Activated naive CD4-positive, alpha-beta T cell treated with anti-CD3 and anti-CD28 coated beads, Interleukin-2, amount 10 ng/mL, durations not matched to agents 5 hours and 36 hours (primary cell): ENCODE measurements at places on chromosomes 4 and X. TPM values are rescaled to one million over a fixed set of nuclear protein-coding genes. Genes with fewer than 3 reads are reported as not detected.

Gene ABLIM2
- total RNA-seq = 0.20 TPM

Gene CT45A2
- not detected for total RNA-seq

Gene FMR1NB
- not detected for total RNA-seq

Gene STK32B
- total RNA-seq = not detected

Gene MAGEA3
- total RNA-seq = not detected

Gene FAM241A
- total RNA-seq = 1.5 TPM

Gene ALB
- total RNA-seq = not detected

Gene VCX3B
- not detected for total RNA-seq

Gene SPANXA2
- total RNA-seq = not detected

Gene GPR143
- total RNA-seq = not detected

Gene TLR10
- 0.15 TPM for total RNA-seq

Gene RAB9B
- 0.63 TPM for total RNA-seq

Gene TEC
- total RNA-seq = 1.8 TPM

Gene TIGD2
- total RNA-seq = 5.4 TPM

Gene ATP2B3
- total RNA-seq = not detected

Gene KDR
- not detected for total RNA-seq

Gene CTAG2
- total RNA-seq = not detected

Gene PRKG2
- 1.0 TPM for total RNA-seq

Gene PRDM8
- 7.4 TPM for total RNA-seq

Gene DDX53
- not detected for total RNA-seq

Gene FAM9B
- total RNA-seq = not detected

Gene FGFBP1
- not detected for total RNA-seq

Gene GLRB
- total RNA-seq = not detected

Gene EFHC2
- 3.4 TPM for total RNA-seq

Gene IQSEC2
- 0.14 TPM for total RNA-seq

Gene NAT8L
- 0.18 TPM for total RNA-seq

Gene FANCB
- 8.0 TPM for total RNA-seq

Gene ETDA
- total RNA-seq = not detected

Gene PYURF
- total RNA-seq = 45.2 TPM
